Activated naive CD4-positive, alpha-beta T cell (primary cell): ENCODE measurements at places on chromosomes 4 and X.
A peak's percentile ranks its signal among the peaks of the same experiment; 100 is the strongest.

GRCh38 chr4:130640592-130640991 lies 1544.6 kb downstream of the C4orf33 start:
- no peak for DNase-seq

DNA sequence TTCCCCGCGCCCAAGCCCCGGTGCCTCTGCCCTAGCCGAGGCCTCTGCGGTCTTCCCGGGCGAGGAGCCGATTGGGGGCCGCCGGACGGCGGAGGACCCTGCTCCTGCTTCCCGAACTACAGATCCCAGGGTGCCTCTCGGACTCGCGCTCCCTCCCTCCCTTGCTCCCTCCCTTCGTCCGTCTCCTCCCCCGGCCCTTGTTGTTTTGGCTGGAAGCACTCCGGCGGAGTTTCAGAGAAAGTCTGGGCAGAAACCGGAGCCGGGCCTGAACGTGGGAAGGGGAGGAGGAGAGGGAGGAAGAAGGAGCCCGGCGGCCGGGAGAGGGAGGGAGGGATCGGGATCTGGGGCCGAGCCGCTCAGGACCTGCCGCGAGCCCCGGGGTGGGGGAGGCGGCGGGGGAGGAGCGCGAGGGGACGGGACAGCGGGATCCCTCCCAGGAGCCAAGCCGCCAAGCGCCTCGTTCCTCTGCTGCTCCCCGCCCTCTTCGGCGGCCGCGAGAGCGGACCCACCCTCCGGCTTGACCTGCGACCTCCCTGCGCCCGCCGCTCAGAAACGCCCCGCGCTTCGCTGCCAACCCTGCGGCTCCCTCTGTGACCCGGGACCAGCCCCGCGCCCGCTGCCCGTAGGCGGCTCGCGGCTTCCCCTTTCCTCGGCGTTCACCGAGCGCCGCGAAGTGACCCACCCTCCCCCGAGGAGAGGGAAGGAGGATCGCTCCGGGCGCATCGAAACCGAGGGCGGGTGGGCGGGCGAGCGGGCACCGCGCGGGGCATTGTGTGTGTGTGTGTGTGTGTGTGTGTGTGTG lies 496 bp upstream of the GAB1 start:
- DNase-seq, result no peak

GRCh38 chrX:70255452-70255851 lies 4.6 kb downstream of the P2RY4 start:
- DNase-seq, result no peak

- DNase-seq, result no peak
These were observed 21.4 kb downstream of the MAGEB17 start for GRCh38 chrX:16188687-16189086.

DNA sequence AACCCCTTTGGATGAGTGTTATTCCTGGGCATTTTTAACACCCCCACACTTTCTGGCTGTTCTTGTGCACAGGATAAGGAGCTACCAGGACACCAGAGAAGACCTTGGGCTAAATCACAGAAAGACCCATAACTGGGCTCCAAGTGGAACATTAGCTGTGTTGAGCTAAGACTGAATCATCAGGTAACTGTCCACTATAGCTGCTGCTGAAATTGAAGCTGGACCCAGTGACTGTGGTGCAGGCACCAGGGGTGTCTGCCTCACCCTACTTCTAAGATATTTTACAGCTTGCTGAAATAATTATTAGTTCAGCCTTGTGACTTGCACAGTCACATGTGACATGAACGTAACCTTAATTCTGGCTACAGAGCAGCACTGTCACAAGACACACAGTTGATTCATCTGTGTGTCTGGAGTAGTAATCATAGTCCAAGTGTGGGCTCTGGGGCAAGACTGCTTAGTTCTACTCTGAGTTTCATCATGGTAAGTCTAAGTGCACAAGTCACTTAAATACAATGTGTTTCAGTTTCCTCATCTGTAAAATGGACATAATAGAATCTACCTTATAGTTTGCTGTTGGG lies 127.4 kb downstream of the SLC39A8 start:
- DNase-seq, result no peak

GRCh38 chr4:146232131-146232722 lies 17.9 kb downstream of the REELD1 start:
- no peak for DNase-seq

DNA sequence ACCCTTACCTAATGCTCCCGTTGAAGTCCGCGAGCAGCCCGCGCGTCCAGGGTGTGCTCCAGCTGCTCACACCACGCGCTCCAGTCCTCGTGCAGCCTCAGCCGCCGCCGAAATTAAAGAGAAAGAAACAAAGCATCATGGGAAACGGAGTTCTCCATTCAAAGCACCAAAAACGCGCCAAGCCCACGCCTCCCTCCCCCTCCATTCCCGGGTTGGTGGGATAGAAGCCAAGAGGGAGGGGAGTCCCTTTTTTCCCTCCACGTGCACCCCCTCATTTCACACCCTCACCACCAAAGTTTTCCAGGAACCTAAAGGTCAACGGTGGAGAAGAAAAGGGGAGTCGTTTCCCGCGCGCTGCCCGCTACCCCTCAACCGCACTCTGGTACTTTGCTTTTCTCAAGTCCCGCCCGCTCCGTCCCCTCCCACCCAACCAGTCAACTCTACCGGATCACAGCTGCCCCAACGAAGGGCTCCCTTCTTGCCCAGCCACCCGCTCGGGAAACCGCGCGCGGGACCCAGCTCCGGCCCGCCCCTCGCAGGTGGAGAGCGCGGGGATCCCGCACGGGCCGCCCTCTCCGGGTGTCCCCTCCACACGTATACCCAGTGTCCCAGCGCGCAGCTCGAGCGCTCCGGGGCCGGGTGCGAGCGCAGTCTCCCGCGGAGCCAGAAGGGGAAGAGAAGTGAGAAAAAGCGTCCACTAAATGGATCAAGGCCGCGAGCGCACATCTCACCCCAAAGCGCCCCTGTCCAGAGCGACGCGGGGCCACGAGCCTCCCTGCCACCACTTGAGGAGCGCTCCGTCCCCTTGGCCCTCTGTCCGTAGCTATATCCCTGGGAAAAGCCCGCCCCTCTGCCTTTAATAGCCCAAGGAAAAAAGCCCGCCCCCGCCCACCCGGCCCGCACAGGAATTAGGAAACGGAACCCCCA lies 65.1 kb upstream of the CCDC160 start:
- peak; percentile 1 for DNase-seq

DNA sequence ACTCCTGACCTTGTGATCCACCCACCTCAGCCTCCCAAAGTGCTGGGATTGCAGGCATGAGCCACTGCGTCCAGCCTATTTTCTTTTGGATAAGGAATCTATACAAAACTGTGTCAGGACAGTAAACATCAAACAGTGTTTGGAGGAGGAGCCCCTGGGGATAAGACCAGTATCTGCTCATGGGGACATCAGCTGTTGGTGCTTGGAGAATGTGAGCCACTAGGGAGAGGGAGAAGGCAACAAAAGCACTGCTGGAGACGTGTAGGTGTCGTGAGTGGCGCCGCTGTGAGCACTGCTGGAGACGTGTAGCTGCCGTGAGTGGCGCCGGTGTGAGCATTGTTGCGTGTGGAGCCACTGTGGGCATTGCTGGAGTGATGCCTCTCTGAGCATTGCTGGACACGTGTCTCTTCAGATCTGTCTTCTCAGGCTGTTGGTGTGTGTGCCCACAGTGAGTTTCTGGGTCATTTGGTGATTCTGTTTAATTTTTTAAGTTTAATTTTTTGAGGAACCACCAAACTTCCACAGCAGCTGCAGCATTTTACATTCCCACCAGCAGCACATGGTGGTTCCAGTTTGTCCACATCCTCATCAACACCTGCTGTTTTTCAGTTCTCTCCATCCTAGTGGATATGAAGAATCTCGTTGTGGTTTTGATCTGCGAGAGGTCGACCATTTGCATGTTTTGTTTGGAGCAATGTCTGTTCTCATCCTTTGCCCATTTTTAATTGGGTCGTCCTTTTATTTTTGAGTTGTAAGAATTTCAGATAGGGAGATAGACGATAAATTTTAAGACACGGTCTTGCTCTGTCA lies 19.0 kb downstream of the DGKQ start:
- DNase-seq, result no peak

- DNase-seq, result no peak
These were observed 142.0 kb downstream of the SOX3 start for GRCh38 chrX:140362861-140363260.

- no peak for DNase-seq
These were observed 22.1 kb downstream of the BEX3 start for GRCh38 chrX:103398421-103398864.

DNA sequence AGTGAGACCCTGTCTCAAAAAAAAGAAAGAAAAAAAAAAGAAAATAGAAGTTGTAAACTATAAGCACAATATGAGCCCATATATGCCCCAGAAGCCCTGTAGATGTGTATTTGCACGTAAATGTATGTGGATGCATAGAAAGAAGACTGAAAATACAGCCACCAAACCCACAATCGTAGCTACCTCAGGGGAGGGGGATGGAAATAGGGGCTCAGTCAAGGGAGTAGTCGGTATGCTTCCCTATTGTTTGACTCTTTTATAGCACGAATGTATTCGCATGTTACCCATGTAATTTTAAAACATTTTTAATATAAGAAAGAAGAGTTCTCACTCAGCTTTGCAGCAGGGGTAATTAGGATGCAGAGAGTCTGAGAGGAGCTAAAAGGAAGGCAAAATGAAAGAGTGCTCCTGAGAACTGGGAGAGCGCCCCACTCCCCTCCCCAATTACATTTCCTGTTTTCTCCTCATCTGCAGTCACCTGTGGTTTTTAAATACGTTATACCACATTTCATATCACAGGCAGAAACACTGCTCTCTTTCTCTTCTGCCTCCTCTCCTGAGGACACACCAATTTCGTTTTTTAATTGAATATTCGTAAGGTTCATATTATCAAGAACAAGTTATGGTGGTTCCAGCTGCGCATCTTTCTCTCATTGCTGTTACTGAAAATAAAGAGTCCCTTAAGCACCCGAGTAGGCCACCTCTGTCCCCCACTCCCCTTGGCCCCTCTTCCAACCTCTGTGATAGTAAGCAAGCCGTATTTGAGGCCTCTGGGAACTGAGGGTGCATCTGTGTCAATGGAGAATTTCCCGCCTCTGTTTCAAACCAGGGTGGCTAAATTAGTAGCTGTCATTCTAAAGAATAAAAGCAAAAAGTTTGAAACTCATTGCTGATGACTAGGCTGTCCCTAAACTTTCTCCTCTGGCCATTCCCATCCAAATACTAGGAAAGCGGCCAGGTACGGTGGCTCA lies 10.7 kb downstream of the SEPTIN6 start:
- peak; percentile 19 for DNase-seq

GRCh38 chrX:106608016-106608415 lies 3.8 kb upstream of the RADX start:
- DNase-seq, result no peak

GRCh38 chr4:94634271-94634670 lies 123.5 kb upstream of the BMPR1B start:
- DNase-seq, result no peak
